ENCODE measurements at places on chromosomes 1 and 21.

GRCh38 chr1:104629589-104629988, 879.9 kb downstream of the AMY1C start:
- no peak for DNase-seq

- no peak for DNase-seq
Observed at GRCh38 chr1:53447413-53447812, 11.8 kb upstream of the DMRTB1 start.

DNA sequence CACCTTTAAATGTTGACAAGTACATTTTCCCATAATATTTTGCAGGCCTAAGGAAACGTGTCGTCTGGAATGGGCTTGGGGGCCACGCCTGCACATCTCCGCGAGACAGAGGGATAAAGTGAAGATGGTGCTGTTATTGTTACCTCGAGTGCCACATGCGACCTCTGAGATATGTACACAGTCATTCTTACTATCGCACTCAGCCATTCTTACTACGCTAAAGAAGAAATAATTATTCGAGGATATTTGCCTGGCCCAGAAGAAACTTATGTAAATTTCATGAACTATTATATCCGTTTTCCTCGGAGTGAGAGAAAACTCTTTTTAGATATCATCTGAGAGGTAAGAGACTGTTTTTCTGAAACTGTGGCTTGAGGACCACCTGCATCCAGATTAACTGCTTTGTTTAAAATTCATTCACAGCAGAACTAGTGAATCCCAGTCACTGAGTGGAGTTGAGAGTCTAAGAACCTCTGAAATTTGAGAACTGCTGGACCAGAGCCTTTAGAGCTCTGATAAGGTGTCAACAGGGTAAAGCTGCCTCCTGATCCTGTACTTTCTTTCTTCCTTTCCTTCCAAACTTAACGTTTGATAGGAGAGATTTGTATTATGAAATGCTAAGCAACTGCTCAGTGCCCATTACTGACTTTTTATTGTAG, 811 bp downstream of the EXO1 start:
- DNase-seq, result no peak

GRCh38 chr1:228753287-228753686, 18.0 kb downstream of the RHOU start:
- no peak for DNase-seq

DNA sequence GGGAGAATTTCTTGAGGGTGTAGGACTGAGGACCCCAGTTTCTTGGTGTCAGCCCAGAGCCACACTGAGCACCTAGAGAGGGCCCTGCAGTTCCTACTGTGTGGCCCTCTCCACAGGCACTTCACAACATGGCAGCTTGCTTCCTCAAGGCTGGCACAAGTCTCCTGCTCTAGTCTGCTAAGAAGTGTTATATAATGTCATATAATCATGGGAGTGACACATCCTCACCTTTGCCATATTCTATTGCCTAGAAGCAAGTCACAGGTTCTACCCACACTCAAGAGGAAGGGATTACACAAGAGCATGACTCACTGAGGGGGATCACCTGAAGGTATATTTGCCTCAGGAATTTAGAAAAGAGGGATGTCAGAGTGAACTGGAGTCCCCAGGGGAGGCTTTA, 5.5 kb upstream of the SNX27 start:
- DNase-seq, result peak; percentile 75

GRCh38 chr1:7334475-7335035, 436.5 kb upstream of the VAMP3 start:
- no peak for DNase-seq

DNA sequence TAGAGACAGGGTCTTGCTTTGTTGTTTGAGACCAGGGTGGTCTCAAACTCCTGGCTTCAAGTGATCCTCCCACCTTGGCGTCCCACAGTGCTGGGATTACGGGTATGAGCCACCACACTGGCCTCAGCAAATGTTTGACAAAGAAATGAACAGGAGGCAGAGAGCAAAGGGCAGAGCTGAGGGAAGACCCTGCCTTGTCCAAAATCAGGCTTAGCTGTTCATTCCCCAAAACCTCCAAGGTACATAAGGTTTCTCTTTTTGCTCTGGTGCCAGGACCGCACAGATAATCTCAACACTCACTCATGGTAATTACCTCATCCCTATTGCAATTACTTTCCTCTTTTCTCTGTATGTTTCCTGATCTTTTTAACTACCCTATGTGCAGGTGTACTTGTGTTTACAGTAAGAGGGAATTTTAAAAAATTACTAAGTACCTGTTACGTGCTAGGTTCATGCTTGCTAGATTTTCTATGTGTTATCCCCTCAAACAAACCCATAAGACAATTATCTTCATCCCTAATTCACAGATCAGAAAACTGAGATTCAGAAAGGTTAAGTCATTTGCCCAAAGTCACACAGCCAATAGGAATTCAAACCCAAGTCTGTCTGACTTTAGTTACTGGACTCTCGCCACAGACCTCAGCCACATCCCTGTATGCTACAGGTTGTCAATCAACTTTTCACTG, 11.5 kb downstream of the ASAP3 start:
- DNase-seq, result no peak

DNA sequence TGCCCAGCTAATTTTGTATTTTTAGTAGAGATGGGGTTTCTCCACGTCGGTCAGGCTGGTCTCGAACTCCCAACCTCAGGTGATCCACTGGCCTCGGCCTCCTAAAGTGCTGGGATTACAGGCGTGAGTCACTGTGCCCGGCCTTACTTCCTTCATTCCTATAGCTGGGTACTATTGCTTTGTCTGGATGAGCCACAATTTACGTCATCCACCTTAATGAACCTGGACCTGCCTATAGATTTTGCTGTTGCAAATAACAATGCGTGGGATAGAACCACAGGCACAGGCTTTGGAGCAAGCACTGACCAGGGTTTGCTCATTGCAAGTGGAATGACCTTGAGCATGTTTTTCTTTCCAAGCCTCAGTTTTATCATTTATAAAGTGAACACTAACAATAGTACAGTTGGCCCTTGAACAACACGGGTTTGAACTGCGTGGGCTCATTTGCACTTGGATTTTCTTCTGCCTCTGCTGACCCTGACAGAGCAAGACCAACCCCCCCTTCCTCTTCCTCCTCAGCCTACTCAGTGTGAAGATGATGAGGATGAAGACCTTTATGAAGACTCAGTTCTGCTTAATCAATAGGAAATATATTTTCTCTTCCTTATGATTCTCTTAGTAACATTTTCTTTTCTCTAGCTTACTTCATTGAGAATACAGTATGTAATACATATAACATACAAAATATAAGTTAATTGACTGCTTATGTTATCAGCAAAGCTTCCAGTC, 33.3 kb upstream of the BECN2 start:
- DNase-seq, result no peak

DNA sequence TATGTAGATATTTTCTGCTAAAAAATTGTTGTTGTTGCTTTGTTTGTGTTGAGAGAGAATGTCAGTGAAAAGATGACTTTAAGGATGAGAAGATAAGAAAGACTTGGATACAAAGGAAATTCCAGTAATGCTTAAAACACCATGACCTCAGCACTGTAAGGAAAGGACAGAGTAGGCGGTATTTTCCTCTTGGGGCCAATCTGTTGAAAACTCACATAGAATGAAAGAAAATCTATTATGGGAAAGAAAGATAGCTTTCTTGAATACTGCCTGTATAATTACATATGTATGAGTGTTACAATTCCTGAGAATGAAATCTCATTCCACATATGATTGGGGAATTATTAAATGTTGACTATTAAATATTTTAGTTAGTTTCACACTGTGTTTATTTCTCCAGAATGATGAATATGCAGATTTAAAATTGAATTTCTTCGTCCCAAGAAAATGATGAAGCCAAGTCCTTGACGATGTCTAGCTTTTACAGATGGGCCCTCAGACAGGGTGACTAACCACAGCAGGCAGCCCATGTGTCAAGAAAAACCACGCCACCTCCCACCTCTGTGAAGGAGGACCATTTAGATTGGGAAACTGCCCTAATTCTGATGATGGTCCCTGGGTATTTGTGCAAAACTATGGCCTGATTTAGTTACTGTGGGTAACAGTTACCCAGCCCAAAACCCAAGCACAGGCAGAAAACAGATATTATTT, 49.7 kb upstream of the LMO4 start:
- no peak for DNase-seq

DNA sequence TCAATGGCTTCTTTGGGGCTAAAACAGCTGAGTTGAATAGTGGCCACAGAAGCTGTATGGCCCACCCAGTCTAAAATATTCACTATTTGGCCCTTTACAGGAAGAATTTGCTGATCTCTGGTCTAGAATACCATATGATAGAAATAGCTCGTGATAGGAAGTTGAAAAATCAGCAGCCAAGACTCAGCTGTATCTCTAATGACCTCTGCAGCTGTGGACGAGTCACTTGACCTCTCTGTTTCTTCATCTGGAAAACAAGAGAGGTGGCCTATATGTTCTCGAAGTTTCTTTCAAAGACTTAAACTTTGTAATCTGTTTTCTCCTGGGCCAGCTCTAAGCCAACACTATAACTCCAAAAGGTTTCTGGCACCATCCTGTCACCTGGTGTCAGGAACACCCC, 129.2 kb downstream of the ZBTB18 start:
- DNase-seq, result no peak

GRCh38 chr1:56255516-56256152, 323.7 kb downstream of the PLPP3 start:
- no peak for DNase-seq

- DNase-seq, result peak; percentile 23
Observed at GRCh38 chr1:235013512-235013911, 115.1 kb downstream of the TOMM20 start.

- DNase-seq, result no peak
Observed at GRCh38 chr21:17438635-17439034, 74.2 kb upstream of the CXADR start.

- peak; percentile 66 for DNase-seq
Observed at GRCh38 chr1:89832496-89833127, 11.8 kb downstream of the LRRC8D start.

- no peak for DNase-seq
Observed at GRCh38 chr1:179038528-179039281, 13.0 kb downstream of the FAM20B start.

DNA sequence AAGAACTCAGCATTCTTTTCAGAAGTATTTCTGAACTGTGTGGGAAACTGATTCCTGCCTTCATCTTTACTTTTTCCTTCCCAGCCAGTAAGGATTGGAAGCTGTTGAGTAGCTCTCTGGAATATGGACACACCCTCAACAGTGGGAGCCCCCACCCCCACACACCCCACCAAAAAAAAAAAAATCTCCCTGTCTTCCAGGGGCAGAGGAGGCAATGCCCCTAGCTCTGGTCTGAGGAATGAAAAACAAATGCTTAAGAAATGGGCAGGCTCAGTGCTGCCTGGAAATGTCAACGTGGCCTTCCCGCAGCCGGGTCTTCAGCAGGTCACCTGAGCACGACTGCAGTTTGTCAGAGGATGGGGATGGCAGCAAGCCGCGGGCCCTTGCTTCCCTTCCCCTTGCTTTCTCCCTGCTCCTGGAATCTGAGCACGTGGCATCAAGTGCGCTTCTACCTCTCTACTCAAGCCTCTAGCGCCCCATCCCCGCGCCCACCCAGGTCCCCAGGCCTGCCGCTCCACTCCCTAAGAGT, 479 bp downstream of the RGS16 start:
- DNase-seq, result no peak

DNA sequence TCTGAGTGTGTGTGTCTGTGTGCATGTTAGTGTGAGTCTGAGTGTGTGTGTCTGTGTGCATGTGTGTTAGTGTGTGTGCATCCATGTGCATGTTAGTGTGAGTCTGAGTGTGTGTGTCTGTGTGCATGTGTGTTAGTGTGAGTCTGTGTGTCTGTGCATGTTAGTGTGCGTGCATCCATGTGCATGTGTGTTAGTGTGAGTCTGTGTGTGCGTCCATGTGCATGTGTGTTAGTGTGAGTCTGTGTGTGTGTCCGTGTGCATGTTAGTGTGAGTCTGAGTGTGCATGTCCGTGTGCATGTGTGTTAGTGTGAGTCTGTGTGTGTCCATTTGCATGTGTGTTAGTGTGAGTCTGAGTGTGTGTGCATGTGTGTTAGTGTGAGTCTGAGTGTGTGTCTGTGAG, 76.6 kb upstream of the ACTRT2 start:
- no peak for DNase-seq

- DNase-seq, result no peak
Observed at GRCh38 chr1:119569095-119569494, 62.1 kb downstream of the HSD3B1 start.

DNA sequence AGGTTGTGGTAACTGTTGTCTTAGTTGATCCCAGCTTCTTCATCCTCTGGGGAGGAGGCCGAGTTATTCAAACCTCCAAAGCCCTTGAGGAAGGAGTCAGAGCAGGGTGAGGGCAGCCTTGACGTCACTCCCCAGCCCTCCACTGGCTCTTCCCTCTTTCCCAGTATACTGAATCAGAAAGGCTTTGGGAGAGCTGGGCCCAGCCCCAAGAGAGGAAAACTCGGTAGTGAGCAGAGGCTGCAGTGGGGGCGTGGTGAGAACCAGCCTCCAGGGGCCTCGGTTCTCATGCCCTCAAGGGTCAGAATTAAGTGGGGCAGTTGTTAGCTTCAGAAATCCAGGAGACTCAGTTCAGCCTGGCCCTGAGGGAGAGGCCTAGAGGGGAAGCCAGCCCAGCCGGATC, 1.8 kb upstream of the GJA4 start:
- DNase-seq, result no peak

GRCh38 chr1:245370905-245371581, 216.3 kb downstream of the KIF26B start:
- no peak for DNase-seq

GRCh38 chr1:151472856-151473731, 13.8 kb upstream of the POGZ start:
- DNase-seq, result peak; percentile 45

DNA sequence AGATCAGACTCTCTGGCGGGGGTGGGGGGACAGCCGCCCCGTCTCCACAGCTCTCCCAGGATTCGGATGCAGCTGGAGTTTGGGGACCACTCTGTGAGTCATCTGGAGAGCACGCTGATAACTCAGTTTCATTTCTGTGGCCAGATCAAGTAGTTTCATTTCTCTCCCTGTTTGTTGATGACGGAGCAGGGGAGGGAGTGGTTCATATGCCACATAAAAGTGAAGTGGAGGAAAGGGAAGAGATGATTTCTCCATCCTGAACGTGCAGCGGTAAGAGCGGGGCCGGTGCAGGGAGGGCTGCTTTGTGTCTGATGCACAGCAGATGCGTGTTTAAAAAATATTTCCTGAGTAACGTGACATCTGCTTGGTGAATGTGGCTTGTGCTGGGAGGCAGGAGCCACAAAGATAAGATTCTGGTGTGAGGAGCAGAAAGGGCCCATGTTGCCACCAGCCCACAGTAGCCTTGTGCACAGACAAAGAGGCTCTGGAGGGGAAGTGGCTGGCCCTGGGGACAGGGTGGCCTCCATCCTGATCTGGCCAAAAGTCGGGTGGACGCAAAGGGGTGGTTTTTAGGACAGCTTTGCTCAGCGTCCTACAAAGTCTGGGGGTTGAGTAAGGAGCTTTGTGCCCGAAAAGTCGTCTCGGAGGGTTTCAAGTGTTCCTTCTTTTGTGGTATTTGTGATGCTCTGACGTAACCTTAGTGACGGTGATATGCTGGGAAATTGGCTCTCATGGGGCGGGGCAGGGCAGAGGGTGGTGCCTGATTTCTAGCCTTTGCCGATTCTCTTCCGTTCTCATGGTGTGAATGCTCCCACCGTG, at the start of gene MX2:
Gene MX2 (plus strand): TSS at position 242 of the 819 bp plus-strand sequence. CDS start 14,880 bp downstream, outside the sequence.
- peak; percentile 10 for DNase-seq

All from putamen (tissue), 1 donor.